ENCODE measurements at places on chromosomes 3 and 15. TPM values are rescaled to one million over a fixed set of nuclear protein-coding genes. Genes with fewer than 3 reads are reported as not detected.

GRCh38 chr3:39989746-39990145 lies 180.3 kb downstream of the MYRIP start:
- DNase-seq, result no peak

- DNase-seq, result no peak
These were observed 53.0 kb downstream of the IQSEC1 start for GRCh38 chr3:13020159-13020750.

The ITIH1 gene
- total RNA-seq, result not detected

DNA sequence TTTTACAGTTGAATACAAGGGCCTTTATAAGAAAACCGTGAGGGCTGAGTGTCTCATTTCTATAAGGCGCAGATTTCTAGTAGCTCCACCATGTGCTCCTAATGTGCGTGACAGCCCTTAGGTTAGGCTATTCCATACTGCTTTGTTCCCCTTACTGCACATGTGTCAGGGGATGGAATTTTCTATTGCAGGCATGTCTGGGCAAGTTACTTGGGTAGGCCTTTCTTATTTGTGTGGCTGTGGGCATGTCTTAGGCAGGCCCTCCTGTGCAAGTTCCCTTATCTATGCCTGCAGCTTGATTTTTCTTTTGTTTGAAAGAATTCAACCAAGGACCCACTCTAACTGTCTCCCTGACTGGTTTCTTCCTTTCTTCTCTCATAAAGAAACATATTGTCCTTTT lies 434.2 kb upstream of the CNTN3 start:
- no peak for DNase-seq

The REC114 gene
- not detected for total RNA-seq

The MKRN3 gene
- 9.9 TPM for total RNA-seq

The GOLGA6D gene
- total RNA-seq, result not detected

GRCh38 chr3:168205451-168205850 lies 109.7 kb upstream of the GOLIM4 start:
- DNase-seq, result no peak

DNA sequence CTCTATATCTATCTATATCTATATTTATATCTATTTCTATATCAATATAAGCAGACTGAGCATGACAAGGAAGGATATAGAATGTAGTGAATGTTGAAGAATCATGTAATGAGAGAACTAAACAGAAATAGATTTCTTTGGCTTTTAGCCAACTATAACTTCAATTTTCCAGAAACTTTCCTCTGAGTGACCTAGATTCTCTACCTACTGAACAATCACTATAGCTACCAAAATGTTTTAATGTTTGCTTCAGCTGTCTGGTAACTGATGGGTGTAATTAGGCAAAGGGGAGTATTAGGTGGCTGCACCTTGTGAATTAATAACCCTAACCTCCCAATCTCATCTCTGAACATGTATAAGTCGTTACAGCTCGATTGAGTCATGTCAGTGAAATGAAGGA lies 76.4 kb upstream of the ROBO1 start:
- DNase-seq, result no peak

DNA sequence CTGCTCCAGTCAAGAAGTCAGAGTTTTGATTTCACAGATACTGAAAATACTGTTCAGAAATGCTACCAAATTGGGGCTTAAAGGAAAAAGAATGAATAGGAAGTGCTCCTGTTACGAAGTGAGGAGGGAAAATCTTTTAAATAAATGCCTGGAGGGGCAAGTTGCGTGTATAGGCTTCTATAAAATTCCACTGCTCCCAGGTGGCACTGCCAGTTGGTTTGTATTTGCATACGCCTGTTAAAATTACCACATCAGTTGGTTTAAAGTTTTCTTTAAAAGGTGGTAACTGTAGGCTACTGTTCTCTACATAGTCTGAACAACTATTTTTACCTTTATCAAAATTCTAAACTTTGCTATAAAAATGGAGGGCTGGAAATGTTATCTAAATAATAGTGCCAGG lies 123.5 kb downstream of the DLG1 start:
- no peak for DNase-seq

DNA sequence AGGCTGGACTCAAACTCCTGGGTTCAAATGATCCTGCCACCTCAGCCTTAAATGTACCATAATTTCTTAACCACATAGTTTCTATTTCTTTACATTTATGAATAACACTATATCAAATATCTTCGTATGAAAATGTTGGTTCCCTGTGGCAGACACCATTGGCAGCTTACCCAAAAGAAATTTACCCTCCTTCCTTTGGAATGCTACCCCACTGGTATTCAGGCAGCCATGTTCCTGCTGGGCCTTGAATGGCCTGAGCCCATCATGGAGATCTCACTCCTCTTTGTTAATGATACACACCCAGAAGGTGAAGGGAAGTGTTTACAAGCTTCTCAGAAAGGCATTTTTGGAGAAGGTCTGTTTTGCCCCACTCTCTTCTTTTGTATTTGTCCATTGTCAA lies 94.3 kb upstream of the RNF7 start:
- no peak for DNase-seq

The DCBLD2 gene
- 1.7 TPM for total RNA-seq

The C2CD4A gene
- total RNA-seq, result 0.11 TPM

DNA sequence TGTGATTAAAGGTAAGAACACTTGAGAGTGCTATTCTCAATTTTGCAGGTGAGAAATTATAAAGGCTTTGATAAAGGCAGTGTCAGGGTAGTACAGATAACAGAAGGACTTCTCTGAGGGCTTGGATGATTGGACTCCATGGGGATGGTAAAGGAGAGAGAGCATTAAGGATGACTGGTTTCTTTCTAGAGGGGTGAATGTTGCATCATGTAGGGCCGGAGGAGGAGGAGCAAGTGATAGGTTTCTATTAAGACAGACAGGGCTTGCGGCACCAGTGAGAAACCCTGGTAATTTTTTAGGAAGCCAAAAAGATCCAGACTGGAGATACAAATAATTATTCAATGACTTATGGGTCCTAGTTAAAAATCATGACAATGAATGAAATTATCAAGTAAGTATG lies 230.7 kb upstream of the MME start:
- no peak for DNase-seq

- no peak for DNase-seq
These were observed 234.5 kb upstream of the GOLGA6L4 start for GRCh38 chr15:84001037-84001436.

DNA sequence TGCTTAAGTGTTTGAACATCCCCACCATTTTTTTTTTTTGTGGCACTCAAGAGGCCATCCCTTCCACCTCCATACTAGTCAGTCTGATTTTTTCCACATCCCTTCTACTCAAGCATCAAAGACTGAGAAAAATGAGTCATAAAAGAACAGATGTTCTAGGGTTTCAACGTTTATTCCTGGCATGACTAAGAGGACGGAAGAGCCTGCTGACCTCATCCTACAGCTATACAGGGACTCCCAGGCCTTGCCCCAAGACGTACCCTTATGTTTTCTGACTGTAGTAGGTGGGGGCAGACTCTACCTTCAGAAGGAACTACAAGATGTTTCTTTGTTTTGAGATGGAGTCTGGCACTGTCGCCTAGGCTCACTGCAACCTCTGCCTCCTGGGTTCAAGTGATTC lies 3.3 kb upstream of the ITPKA start:
- no peak for DNase-seq

DNA sequence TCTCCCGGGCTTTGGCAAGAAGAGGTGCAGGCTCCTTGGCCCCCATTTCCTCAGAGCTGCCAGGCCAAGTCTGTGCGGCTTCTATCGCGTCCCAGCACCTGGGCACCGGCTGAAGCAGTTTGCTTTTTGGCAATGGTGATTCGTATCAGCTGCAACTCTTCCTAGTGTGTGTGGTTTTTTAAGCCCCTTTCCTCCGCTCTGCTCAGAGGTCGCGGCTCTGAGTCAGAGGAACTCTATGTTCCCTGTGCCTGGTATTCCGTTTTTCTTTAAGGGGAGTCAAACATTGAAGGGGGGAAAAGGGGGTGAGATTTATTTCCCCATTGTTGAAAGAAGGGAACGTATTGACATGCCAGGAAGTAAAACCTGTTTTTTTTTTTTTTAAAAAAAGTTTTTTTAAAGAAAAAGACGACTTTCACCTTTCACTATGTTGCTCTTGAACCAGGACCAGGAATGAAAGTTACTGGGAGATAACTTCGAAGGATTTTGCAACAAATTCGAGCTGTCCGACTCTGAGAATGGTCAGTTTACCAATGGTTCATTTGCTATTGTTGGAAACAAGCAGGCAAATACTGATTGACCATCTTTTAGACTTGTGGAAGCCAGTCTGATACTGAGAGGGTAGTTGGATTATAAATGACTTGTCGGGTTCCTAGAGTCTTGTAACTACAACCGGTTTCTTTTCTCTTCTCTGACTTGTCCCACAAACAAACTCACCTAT lies 1.1 kb downstream of the ARMC8 start:
- peak; percentile 25 for DNase-seq

DNA sequence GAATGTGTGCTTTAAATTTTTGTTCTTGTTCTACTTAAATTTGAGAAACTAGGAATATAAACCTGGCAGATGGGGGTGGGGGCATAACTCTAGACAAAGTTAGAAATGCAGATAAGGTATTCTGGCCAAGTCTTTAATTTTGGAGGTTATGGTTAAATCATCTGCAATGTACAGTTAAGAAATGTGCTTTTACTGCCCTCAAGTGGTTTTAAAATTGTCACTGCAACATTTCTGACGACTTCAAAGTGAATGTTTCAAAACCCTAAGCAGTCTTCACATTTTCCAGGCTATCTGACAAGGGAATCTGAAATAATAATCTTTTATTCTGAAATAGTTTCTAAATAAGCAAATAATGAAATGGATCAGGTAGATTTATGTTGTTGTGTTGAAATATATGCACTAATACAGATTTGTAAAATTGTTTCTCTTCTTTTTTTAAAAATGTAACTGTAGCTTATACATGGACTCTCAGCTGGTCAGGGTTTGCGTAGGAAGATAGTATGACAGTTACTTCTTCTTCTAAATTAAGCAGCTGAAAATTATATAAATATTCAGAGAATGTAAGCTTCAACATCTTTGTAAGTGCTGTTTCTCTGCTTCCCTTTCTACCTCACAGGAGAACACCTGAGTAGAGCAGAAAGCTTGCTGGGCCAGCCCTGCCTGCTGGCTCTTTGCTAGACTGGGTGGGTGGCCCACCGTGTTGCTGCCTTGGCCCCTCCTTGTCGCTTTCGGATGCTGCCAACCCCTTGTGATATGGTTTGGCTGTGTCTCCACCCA lies 45.0 kb downstream of the SUCNR1 start:
- peak; percentile 28 for DNase-seq

- DNase-seq, result no peak
These were observed 268.4 kb upstream of the ATP11B start for GRCh38 chr3:182524711-182525401.

DNA sequence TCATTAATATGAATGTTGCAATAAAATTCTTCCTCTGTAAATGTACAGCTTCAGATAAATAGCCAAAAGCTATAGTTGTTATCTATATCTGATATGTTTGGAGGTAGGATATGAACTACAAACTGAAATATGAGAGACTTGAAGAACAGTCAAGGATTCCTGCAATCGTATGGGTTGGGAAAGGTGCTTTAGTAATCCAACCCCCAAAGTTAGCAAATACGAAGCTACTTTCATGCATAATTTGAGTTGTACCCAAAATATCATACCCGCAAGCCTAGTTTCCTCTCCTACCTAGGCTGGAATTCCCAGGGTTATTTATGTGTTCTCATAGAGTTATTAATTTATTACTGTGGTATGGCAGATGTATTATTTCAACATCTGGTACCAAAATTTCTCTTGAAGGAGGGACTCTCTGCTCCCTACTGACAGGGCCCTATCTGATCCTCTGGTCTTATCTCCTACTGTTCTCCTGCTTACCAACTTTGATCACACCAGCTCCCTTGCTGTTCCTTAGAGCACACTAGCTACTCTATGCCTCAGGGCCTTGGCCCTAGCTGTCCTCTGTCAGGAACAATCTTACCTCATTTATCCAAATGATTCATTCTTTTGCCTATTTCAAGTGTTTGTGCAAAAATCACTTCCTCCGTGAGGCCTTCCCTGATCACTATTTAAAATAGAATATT lies 140.4 kb upstream of the CCDC54 start:
- DNase-seq, result no peak

- no peak for DNase-seq
These were observed 19.0 kb downstream of the USP13 start for GRCh38 chr3:179671747-179672242.

GRCh38 chr3:45026957-45027356 lies 854 bp downstream of the CLEC3B start:
- DNase-seq, result no peak

GRCh38 chr15:36407647-36408046 lies 171.8 kb upstream of the CDIN1 start:
- DNase-seq, result no peak

DNA sequence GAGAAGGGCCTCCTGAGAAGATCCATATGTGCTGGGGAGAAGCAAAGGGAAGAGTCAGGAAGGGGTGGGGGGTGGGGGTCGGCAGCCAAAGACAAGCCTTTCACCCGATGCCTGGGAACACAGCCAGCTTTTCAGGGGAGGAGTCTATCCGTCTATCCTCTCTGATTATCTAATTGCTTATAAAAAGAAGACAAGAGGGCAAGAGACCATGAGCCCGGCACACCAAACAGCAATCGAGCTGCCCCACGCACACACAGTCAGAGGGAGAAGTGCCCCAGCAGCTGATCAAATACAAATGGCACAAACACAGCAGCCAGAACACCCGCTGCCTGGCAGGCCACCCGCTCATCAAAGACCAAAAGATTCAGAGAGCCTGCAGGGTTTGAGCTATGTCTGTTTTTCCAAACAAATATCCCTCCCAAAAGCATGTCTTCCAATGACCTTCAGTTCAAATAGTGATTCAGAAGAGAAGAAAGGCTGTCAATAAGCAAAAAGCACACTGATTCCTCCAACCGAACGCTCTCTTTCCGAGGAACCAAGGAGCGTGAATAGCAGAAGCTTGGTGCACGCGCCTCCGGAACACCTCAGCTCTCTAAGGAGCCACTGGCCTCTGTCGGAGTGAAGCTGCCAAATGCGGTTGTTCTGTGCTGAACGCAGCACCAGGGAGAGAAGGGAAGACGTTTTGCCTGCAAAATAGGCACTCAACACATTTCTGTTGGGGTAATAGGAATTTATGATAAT lies 419.2 kb downstream of the OCA2 start:
- no peak for DNase-seq

- peak; percentile 24 for DNase-seq
These were observed at the start of gene CAMKV for GRCh38 chr3:49869525-49870126. TSS of gene CAMKV (minus strand) at chr3:49869906. CDS start at chr3:49862388, 7,518 bp downstream.

GRCh38 chr3:88744896-88745295 lies 362.5 kb upstream of the EPHA3 start:
- DNase-seq, result no peak

GRCh38 chr3:52877085-52877484 lies 20.3 kb downstream of the STIMATE start:
- no peak for DNase-seq

All from CD4-positive, alpha-beta memory T cell (primary cell).